ENCODE measurements at places on chromosomes 7 and 10. TPM values are rescaled to one million over a fixed set of nuclear protein-coding genes. Genes with fewer than 3 reads are reported as not detected.

JAKMIP3 gene
- 1.4 TPM for total RNA-seq

TAS2R38 gene
- total RNA-seq = not detected

DHX32 gene
- 51.7 TPM for total RNA-seq

GRCh38 chr10:29585488-29585976 is 49.2 kb downstream of the SVIL start:
- H3K27ac ChIP-seq = peak overlapping the region; percentile 74
- H3K4me3 ChIP-seq = no peak overlapping the region
- no peaks in the 10 kb centered on the region for H3K27me3 ChIP-seq
- no peaks in the 10 kb centered on the region for H3K36me3 ChIP-seq
- H3K4me1 ChIP-seq = peaks cover 33% of the 10 kb centered on the region

GRCh38 chr7:80017101-80017698 is 117.4 kb upstream of the GNAI1 start:
- H3K4me1 ChIP-seq = no peaks in the 10 kb centered on the region
- no peak overlapping the region for H3K4me3 ChIP-seq
- H3K27me3 ChIP-seq = peaks cover 8% of the 10 kb centered on the region
- DNase-seq = no peak
- H3K27ac ChIP-seq = no peak overlapping the region
- no peaks in the 10 kb centered on the region for H3K36me3 ChIP-seq

GRCh38 chr10:110410329-110411046 is 87.2 kb upstream of the DUSP5 start:
- H3K4me1 ChIP-seq = peaks cover 9% of the 10 kb centered on the region
- no peak overlapping the region for H3K27ac ChIP-seq
- no peak for DNase-seq
